Activated naive CD4-positive, alpha-beta T cell treated with anti-CD3 and anti-CD28 coated beads, Interleukin-2, amount 10 ng/mL, durations not matched to agents 7 days and 5 days (primary cell): ENCODE measurements at places on chromosomes 13 and 19.
A peak's percentile ranks its signal among the peaks of the same experiment; 100 is the strongest.

DNA sequence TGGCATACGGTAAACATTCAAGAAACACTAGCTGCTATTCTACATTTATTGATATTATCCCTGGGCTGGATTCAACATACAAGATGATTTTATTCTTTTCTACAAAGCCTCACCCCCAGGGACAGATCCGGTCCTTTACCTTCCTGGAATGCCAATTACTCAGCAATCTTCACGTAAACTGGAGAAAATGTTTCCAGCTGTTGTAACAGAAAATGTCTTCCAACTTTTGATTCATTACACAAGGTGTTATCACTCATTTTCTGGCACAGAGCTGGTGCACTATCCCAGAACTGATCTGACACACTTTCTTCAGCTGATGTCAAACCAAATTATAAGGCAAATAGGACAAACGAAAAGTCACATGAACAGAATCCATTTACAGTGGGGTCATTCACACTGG, 33.1 kb downstream of the DCLK1 start:
- DNase-seq: no peak

GRCh38 chr19:46605356-46605821, 4.3 kb downstream of the CALM3 start:
- peak; percentile 17 for DNase-seq

GRCh38 chr13:69857183-69857821, 250.3 kb upstream of the ATXN8OS start:
- no peak for DNase-seq

DNA sequence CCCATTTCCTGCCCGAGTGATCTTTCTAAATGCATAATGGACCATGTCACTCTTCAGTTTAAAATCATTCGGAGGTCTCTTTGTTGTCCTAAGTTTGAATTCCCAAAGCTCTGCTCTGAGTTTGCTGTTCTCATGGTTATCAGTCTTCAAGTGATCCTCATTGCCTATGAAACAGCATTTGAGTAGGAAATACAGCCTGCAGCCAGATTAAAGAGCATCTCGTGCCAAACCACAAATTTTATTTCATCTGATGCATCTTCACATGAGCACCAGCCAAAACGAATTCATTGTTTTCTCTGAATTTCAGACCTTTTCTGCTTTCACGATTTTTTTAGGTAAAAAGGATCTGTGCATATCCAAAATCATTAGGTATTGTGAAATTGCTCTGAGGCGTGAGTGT, 299.6 kb downstream of the TDRD3 start:
- no peak for DNase-seq

DNA sequence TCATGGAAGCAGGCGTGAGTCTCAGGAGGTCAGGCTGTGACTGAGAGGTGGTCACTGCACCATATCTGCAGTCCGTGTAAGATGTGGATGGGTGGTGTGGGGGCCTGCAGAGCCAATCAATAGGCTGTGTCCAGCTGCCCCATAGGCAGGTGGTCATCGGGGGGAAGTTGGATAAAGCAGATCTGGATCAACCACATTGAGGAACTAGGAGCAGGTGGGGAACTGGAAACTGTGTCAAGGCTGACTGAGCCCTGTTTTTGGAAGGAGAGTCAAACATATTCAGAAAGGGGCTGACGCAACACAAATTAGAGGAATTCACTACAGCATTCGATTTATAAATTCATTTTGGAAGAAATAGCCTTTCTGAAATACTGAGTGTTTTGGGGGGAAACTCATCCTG, 15.0 kb downstream of the CLEC4M start:
- DNase-seq: no peak

- no peak for DNase-seq
Observed at GRCh38 chr13:62551588-62551987, 1135.9 kb upstream of the PCDH20 start.

GRCh38 chr13:88800505-88800904, 1129.3 kb downstream of the SLITRK5 start:
- no peak for DNase-seq

DNA sequence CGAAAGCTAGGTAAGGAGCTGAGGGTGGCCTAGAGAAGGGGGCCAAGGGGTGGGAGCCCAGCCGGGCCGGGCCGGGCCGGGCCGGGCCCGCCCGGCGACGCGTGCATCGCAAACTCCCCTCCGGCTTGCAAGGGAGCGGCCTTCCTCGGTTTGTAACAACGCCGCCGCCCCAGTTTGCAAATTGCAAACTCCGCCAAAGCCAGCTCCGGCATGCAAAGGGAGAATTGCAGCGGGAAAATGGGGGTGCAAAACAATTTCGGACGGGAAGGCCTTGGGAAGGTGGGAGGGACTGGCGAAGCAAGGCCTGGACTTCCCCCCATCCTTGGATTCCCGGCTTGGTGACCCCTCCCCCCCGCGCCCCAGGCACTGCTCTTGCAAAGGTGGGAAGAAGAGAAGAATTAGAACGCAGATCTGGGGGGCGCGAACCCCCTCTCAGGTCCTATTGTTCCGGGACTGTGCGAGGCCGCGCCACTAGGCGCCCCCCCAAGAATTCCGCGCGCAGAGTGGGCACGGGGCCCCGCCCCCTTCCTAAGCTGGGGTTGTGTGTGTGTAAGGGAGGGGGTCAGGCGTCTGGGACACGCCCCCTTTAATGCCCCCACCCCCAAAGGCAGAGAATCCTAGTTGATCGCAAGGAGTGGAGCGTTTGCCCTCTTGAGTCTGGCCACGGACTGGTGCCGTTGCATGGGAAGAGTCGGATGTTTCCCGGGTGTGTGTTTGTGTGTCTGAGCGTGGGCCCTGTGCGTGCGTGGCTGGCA, 926 bp downstream of the PRR12 start:
- DNase-seq: peak; percentile 66

GRCh38 chr13:59542303-59542702, 621.4 kb downstream of the DIAPH3 start:
- DNase-seq: no peak

DNA sequence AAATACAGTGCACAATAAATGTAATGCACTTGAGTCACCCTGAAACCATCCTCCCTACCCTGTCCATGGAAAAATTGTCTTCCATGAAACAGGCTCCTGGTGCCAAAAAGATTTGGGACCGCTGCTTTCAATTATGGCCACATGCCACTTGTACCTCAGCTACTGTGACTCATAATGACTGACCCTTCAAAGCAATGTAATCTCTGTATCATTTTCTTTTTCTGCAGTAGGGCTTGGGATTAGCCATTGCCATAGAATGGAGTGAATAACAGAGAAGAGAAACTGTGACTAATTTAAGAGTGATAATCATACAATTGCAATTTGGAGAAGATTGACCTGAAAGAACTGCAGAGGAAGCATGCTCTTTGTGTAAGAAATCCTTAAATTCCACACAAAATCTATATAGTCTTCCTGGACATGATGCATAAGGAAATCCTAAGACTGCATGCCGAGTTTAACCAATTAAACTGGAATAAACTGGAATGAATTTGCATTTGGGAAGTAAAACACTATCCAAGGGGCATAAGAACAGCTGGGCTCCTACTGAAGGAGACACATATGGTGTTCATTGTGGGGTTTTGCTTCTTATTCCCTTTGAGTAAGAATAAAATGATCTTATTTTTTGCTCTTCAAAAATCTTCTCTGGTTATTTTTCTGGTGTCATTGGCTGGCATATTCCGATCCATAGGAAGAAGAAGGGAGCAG, 59.5 kb upstream of the SLC7A1 start:
- DNase-seq: no peak

GRCh38 chr19:14434543-14435319, 1.6 kb downstream of the PKN1 start:
- DNase-seq: peak; percentile 41

GRCh38 chr19:54021363-54021762, 29.9 kb downstream of the CACNG6 start:
- DNase-seq: no peak

DNA sequence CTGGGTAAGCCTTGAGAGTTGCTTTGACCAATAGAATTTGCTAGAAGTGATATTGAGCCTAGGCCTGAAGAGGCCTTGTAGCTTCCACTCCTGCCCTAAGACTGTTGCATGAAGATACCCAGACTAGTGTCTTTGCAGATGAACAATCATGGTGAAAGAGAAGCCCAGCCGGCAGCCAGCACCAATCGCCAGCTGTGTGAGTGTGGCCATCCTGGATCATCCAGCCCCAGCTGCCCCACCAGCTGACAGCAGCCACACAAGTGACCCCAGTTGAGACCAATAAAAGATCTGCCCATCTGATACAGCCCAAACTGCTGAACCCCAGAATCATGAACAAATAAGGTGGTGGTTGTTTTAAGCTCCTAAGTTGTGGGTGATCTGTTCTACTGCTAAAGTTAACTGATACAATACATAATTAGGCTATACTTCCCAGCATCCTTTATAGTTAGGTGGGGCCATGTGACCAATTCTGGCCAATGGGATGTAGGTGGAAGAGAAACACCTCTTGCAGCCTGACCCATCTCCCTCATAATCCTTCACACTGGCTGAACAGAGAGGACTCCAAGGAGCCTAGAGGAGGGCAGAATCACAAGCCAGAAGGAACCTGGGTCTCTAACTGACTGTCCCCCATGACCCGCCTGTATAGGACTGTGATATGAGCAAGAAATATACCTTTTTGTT, 9.4 kb upstream of the ZNF428 start:
- no peak for DNase-seq
